Activated effector memory CD4-positive, alpha-beta T cell treated with anti-CD3 and anti-CD28 coated beads, Interleukin-2, amount 50 U/mL, for 16 hours (primary cell): ENCODE measurements at places on chromosomes 3 and 15.
A peak's percentile ranks its signal among the peaks of the same experiment; 100 is the strongest.

GRCh38 chr3:116445990-116446389, 703 bp upstream of the LSAMP start:
- no peak for DNase-seq

- DNase-seq: no peak
Observed at GRCh38 chr15:87619161-87619960, 637.2 kb downstream of the NTRK3 start.

DNA sequence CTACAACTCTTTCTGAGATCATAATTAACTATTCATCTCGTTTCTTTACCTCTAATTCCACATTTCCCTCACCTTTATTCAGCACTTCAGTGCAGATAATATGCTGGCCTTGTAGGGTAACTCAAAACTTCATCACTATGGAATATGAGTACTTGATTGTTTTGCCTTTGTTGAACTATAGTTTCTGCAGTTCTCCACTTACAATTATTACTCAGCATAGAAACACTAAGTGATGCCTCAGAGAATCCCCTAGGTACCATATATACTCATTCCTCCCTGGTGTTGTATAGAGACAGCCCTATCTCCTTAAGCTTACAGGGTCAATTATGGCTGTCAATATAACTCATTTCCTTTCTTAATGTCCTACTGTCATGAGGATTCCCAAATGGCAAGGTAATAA, 380.6 kb upstream of the RBMS3 start:
- DNase-seq: no peak

- no peak for DNase-seq
Observed at GRCh38 chr15:54618120-54618519, 578.6 kb downstream of the RSL24D1 start.

- no peak for DNase-seq
Observed at GRCh38 chr3:152843955-152844354, 9.0 kb downstream of the P2RY1 start.

DNA sequence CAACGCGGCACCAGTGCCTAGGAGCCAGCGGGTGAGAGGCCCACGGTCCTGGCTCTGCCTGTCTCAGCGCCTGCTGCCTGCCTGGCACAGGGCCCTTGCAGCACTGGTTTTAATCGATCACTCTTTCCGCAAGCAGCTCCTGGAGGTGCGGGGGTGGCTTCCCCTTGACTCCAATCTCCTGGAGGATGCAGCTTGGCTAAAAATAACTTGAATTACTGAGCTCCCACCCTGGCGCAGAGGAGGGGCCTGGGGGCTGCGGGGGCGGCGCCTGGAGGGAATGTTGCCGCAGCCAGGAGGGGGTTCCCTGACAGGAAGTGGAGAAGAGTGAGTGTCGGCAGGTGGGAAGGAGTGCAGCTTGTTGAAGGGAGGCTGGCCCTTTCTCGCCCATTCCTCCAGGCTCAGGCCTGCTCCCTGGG, 9.9 kb upstream of the RPL29 start:
- DNase-seq: no peak

- DNase-seq: no peak
Observed at GRCh38 chr15:94722024-94722636, 490.8 kb downstream of the MCTP2 start.

DNA sequence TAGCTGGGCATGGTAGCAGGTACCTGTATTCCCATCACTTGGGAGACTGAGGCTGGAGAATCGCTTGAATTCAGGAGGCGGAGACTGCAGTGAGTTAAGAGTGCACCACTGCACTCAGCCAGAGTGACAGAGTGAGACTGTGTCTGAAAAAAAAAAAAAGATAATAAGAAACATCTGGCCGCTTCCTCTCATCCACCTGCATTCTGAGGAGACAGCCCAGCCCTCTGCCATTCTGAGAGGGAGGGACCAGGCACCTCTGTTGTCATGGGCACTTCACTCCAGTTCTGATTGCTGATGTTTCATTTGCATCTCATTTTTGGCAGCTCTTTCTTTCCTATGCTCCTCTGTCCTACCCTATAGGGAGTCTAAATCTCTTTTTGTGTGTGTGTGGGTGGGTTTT, 36.4 kb upstream of the GSK3B start:
- no peak for DNase-seq

DNA sequence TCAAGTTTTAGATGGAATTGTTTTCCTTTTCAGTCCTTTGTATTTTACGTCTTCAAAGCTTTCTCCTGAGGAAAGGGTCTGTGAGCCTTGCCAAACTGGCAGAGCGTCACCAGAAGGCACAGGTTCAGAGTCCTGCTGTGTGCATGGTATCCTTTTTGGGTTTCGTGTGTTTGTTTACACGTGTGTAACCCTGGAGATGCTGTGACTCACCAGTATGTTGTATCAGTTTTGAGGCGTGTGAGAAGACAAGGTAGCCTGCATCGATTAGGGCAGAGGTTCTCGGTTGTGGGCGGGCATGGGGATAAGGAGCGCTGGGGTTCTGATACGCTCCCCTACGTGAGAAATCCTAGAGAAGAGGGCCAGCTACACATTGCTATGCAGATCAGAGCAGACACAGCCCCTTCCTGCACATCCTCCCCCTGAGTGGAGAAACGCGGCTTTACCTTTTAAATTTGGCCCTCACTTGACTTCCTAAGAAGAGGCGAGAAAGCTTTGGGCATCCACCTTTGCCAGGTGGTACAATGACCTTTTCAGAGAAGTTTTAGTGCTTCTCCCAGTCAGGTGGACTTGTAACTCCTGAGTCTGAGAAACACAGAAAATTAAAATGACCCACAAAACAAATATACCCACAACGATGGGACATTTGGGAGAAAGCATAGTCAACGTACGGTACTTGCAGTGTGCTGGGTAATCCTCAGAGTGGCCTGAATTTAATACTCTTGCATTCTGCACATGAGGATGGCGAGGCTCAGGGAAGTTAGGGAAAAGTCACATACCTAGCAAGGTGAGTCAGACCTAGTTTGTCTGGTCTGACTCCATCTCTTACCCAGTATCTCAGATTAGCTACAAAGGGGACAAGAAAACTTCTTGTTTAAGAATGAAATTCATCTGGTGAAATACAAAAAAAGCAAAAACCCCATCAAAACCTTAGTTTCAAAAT, 38.1 kb downstream of the TRAK1 start:
- peak; percentile 34 for DNase-seq

GRCh38 chr15:91853948-91854638, 585 bp downstream of the SLCO3A1 start:
- peak; percentile 83 for DNase-seq

DNA sequence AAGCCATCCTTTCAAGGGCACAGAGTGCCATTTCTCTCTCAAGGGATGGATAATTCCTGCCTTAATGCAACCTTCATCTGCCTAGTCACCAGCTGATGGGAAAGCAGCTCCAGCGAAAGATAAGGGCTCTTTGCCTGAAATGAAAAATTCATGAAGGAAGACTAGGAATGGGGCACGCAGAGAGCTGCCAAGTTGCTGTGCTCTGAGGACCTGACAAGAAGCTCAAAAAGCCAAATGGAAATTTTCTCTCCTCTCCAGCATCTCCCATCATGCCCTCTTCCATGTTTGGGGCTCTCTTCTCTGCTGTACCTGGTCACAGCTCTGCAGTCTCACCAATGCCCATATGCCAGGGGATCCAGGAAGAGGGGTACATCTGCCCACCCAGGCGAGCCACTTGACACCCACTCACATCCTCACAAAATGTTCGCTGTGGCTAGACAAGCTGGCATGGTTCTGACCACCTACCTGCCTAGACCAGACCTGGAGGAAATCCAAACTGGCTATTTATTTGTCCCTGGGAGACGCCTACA, 29.3 kb upstream of the ABHD2 start:
- no peak for DNase-seq

- DNase-seq: peak; percentile 76
Observed at GRCh38 chr3:161371441-161372320, at the start of gene SPTSSB. Gene SPTSSB (minus strand): TSS chr3:161371517. CDS start chr3:161346323, 25,194 bp downstream.

- no peak for DNase-seq
Observed at GRCh38 chr15:70064441-70064840, 33.3 kb downstream of the TLE3 start.

GRCh38 chr15:83899670-83900069, 245.7 kb downstream of the ADAMTSL3 start:
- DNase-seq: no peak

GRCh38 chr3:156188757-156189156, 68.4 kb downstream of the KCNAB1 start:
- DNase-seq: no peak

GRCh38 chr3:156388497-156389448, 166.1 kb downstream of the SSR3 start:
- DNase-seq: no peak

DNA sequence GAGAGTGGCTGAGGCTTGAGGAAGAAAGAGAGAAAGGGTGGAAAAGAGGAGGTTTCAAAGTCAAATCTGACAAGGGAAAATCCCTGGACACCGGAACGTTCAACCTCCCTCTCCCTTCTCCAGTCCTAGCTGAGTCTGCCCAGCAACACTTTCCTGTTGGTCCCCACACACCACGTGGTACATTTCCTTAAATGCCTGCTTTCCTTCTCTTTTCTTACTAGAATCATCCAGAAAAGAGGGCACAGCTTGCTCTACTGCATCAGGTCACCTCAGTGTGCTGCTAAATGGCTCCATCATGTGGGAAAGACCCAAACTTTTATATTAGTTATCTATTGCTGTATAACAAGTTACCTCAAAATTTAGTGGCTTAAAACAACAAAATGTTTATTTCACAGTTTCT, 181.2 kb downstream of the NECTIN3 start:
- no peak for DNase-seq

- DNase-seq: no peak
Observed at GRCh38 chr15:97592778-97593177, 367.7 kb upstream of the ARRDC4 start.

DNA sequence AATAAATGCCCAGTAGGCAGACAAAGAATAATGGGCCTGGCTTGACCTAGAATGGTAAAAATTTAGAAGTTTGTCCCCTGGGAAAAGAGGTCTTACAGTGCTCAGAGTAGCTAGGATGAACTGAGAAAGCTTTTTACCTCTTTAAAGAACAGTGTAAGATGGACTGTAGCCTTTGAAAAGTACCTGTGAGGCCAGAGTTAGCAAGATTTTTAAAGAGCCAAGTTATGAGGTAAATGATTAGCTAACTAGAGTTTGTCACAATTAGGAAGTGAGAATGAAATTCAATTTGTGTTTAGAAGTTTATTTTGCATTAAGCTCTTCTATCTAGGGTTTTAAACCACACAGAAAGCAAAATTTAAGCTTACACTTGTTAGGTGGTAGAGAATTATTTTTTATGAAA, 480.9 kb downstream of the ZIC1 start:
- no peak for DNase-seq

- DNase-seq: no peak
Observed at GRCh38 chr15:77608774-77609173, 23.9 kb downstream of the LINGO1 start.

- peak; percentile 85 for DNase-seq
Observed at GRCh38 chr3:143121241-143122088, 1.9 kb downstream of the CHST2 start.

GRCh38 chr3:44442596-44443309, 34.7 kb downstream of the ZNF445 start:
- no peak for DNase-seq

- no peak for DNase-seq
Observed at GRCh38 chr3:141486496-141486745, 406 bp upstream of the RASA2 start.

GRCh38 chr3:58900386-58900785, 149.4 kb downstream of the CFAP20DC start:
- no peak for DNase-seq

DNA sequence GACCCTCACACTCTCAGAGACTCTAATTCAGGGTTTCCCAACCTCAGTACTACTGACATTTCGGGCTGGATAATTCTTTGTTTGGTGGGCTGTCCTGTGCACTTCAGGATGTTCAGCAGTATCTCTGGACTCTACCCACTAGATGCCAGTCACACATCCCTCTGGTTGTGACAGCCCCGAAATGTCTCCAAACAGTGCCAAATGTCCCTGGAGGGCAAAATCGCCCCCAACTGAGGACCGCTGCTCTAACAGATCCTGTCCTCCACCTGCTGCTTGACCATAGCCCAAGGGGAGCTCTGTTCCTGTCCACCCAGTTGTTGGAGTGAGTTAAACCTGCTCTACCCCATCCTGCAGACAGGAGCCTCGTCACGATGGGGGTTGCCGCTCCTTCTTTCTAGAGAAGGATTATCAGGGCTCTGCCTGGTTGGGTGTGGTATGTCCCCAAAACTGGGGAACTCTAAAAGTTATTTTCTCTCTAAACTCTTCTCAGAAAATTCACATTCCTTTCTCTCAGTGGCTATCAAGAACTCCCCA, 85.6 kb upstream of the PSMD6 start:
- no peak for DNase-seq

- DNase-seq: no peak
Observed at GRCh38 chr3:107870096-107870495, 220.7 kb downstream of the CD47 start.

- no peak for DNase-seq
Observed at GRCh38 chr15:64125978-64126377, 25.6 kb upstream of the SNX22 start.

DNA sequence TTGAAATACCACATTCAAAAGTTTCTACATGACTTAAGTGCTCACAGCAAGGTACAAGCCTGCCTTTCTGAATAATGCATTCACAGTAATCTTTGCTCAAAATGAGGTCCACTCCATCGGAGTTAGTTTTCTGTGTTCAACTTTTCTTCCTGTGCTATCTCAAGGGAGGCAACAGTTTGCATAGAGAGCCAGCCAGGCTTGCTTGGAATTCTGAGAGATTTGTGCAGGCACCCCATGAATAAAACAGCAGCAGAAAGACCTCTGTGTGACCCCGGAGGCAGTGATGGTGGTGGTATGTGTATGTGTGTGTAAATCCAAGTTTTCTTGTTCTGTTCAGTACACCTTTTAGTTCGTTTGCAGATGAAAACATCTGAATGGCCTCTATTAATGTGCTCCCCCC, 124.0 kb downstream of the ADAMTS9 start:
- DNase-seq: no peak

DNA sequence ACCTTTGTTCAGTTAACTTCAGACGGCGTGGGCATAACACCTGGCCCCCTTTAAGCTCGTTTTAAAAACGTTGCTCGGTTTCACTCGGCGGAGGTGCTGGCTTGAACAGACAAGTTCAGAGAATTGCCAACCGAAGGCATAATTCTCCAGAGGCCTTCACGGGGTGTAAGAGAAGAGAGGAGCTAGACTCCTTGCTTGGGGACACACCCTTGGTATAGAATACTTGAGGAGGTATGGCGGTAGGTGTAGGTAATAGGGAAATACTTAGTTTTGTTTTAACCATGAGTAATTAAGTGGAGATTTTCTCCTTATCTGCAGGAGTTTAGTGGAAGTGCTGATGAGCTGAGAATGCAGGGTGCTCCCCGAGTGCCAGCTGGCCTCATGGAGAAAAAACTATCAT, 921 bp downstream of the FBXL2 start:
- no peak for DNase-seq

DNA sequence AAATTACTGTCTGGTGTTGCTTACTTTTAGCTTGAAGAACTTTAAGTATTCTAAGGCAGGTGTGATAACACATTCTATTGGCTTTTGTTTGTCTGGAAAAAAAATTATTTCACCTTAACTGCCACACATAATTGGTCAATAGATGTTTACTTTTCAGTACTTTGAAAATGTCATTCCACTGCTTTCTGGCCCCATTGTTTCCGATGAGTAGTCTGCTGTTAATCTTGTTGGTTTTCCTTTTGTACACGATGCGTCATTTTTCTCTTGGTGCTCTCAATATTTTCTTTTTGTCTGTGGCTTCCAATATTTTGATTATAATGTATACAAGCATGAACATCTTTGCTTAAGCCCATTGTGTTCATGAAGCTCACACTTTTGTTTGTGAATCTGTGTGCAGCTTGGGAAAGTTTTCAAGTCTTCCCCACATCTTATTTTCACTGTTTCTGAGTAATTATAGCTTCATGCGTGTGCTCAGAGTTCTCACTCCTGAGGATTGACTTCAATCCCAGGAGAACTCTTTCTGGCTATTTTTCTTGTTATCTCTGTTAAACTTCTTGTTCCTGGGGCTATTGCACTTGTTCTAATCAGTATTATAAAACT, 664.7 kb downstream of the IGSF11 start:
- no peak for DNase-seq
